ENCODE measurements at places on chromosomes 1 and 21.

- DNase-seq, result no peak
These were observed 20.0 kb downstream of the SLC16A4 start for GRCh38 chr1:110370827-110371226.

DNA sequence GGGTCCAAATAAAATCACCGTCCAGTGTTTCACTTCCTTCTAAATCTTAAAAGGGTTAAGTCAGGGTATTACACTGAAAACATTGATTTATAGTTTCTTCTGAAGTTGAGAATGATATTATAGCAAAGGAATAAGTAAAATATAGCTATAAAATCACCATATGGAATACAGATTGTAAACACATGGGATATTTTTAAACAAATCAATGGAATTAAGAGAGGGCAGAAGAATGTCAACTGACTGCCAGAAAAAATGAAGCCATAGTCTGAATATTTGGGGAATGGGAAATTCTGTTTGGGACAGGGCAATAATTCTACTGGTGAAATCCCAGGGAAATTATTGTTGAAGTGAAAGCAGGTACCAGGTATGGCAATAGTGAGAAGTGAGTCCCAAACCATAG is 664.6 kb downstream of the NCAM2 start:
- DNase-seq, result no peak

DNA sequence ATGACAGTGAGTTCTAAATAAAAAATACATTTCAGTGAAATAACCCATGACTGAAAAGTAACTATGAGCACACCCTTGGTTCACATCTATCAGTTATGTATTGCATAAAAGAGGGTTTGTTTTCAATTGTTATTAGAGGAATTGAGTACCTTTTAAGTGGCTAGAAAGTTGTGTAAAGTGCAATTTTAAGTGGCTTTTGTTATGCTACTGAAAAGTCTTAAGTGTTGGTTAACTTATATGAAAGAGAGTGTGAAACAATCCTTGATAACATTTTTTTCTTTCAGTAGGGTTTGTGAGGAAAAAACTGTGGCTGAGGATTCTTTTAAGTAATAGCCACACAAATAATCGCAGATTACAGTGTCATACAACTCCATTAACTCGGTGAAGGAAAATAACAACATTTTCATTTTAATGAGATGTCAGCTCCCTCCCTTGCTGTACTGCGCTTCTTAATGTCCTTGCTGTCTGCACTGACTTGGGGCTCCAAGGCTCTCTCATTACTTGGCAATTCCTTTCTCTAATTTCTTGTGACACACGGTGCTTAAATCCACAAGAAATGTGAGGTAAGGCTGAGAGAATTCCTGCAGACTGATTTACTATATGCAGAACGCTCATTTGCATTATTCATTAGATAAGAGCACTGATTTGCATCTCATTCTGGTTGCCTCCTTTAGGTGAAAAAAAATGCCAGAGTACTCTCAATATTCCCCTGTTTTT is 40.6 kb downstream of the NTNG1 start:
- no peak for DNase-seq

DNA sequence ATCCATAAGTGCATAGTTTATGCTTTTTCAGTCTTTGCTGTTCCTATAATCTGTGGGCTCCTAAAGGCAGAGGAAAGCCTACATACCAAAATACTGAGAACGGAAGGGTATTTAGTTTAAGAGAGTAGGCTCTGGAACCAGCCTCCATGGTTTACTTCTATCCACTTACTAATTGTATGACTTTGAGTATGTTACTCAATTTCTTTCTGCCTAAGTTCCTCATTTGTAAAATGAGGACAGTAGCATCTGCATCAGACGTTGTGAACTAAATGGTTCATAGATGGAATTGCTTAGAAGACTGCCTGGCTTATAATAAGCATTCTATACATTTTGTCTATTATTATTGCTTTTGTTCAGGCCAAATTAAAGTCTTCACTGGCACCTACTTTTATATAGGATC is 111.0 kb downstream of the NTNG1 start:
- no peak for DNase-seq

DNA sequence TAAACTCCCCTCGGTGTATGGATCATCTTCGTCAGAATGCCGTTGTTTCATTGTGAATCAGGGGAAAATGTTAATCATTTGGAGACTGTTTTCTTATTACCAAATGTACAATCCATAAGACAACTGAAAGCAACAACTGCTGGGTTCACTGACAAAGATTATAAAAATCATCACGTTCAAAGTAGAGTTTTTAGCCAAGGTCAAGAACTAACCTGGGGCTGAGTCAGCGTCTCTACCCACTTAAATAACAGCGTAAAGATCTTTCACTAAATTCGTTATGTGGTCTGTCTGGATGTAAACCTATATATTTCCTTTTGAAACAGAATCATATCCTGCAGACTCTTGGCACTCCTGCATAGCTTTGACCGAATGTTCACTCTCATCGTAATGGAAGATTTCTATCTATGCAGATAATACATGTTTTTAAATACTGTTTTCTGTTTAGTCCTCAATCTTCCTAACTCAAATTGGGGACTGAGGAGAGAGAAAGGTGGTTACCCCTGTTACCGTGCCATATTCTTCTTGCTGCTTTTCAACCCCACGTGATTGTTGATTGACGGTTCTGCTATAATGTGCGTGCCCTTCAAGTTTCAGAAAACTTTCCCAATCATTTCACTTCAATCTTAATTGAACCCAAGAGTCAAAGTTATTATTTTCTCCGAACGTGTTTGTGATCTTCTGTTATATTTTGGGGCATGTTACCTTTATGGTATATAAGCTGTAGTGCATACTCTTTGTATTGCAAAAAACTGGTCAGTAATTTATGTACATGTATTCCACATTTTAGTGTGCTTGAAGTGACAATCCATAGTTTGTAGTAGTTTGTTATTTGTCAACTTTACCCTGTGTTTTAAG is 15.6 kb upstream of the NCMAP start:
- DNase-seq, result no peak

GRCh38 chr1:226625832-226626576 is 77.4 kb downstream of the STUM start:
- no peak for DNase-seq

- DNase-seq, result no peak
These were observed 17.3 kb downstream of the SFPQ start for GRCh38 chr1:35175602-35176001.

- no peak for DNase-seq
These were observed 78.4 kb upstream of the SLC45A1 start for GRCh38 chr1:8239306-8240023.

- no peak for DNase-seq
These were observed 3.1 kb downstream of the MORN1 start for GRCh38 chr1:2388004-2388913.

GRCh38 chr1:75589637-75590036 is 21.3 kb downstream of the SLC44A5 start:
- no peak for DNase-seq

- DNase-seq, result no peak
These were observed 61.5 kb upstream of the F3 start for GRCh38 chr1:94602802-94603625.

- DNase-seq, result no peak
These were observed 256.8 kb upstream of the C1orf105 start for GRCh38 chr1:172163498-172164215.

- DNase-seq, result no peak
These were observed 3.3 kb downstream of the LHX4 start for GRCh38 chr1:180233191-180234011.

DNA sequence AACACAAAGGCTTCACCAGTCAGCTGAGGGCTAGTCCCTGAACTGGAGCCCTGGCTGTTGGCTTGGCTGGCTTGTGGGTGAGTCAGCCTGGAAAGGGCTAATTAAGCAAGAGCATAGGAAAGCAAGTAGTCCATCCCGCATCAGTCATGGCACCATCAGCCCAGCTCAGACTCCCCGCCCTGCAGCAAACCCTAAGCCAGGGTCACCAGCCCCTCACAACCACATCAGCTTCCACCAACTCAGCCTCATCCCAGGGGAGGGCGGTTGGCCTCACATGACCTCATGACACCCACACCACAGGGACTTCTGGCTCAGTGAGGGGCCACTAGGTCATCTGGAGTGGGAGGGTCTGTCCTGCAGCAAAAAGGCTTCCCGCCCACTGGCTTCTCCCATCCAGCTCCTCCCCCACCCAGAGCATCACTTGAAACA is 7.0 kb upstream of the SPATC1L start:
- no peak for DNase-seq

DNA sequence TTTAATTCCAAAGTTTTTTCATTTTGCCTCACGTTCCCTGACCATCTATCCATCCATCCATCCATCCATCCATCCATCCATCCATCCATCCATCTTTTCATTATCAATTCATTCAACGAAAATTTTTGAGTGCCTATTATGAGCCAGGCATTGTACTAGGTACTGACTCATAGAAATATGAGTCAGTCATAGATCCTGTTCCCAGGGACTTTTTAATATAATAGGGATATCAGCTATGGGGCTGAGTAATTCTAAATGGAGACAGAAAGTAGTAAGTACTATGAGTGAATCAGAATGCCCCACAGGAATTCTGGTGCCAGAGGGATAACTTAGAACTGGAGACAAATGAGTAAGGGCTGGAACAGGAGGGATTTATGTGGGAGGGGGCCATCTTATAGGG is 49.8 kb upstream of the GNG12 start:
- DNase-seq, result no peak

- no peak for DNase-seq
These were observed 15.2 kb downstream of the PRXL2B start for GRCh38 chr1:2601721-2602303.

- no peak for DNase-seq
These were observed 79.6 kb downstream of the PDE4B start for GRCh38 chr1:65872301-65872700.

- no peak for DNase-seq
These were observed 8.8 kb upstream of the THEMIS2 start for GRCh38 chr1:27863538-27863915.

GRCh38 chr1:210218047-210218446 is 14.5 kb upstream of the SERTAD4 start:
- DNase-seq, result no peak

GRCh38 chr21:40832316-40832715 is 14.6 kb downstream of the DSCAM start:
- no peak for DNase-seq

- no peak for DNase-seq
These were observed 116.5 kb downstream of the ZP4 start for GRCh38 chr1:237774246-237774645.

GRCh38 chr1:12142891-12143630 is 23.7 kb upstream of the TNFRSF1B start:
- no peak for DNase-seq

DNA sequence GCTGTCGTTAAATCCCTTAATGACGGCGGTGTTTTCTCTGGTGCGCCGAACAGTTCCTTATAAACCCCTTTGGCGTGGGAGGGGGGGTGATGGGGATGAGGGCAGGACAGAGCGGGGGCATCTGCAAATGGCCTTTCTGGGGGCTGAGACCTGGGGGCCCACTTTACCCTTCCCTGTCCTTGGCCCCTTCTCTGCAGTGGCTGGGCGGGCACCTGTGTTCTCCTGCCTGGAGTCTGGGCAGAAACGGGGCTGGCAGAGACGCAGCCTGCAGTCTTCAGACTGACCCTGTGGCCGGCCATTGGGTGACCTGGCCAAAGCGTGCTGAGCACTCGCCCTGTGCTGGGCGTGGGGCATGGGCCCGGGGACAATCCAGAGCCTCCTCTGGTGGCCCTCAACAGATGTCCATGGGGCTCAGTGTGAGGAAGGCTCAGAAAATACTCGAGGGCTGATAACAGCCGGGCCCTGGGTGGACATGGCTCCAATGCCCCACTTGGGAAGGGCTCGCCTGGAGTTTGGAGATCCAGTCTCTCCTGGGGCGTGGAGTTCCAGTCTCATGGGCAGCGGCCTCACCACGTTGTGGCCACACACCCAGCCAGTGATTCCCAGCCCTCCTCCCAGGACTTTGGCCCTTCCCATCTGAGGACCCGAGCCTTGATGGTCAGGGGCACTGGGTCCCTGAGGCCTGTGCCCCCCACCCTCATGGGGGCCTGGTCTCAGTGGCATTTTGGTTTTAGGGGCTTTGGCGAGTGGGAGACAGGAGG is 50.8 kb upstream of the ACTRT2 start:
- DNase-seq, result no peak

GRCh38 chr1:156229809-156230472 is 12.0 kb upstream of the BGLAP start:
- DNase-seq, result no peak

DNA sequence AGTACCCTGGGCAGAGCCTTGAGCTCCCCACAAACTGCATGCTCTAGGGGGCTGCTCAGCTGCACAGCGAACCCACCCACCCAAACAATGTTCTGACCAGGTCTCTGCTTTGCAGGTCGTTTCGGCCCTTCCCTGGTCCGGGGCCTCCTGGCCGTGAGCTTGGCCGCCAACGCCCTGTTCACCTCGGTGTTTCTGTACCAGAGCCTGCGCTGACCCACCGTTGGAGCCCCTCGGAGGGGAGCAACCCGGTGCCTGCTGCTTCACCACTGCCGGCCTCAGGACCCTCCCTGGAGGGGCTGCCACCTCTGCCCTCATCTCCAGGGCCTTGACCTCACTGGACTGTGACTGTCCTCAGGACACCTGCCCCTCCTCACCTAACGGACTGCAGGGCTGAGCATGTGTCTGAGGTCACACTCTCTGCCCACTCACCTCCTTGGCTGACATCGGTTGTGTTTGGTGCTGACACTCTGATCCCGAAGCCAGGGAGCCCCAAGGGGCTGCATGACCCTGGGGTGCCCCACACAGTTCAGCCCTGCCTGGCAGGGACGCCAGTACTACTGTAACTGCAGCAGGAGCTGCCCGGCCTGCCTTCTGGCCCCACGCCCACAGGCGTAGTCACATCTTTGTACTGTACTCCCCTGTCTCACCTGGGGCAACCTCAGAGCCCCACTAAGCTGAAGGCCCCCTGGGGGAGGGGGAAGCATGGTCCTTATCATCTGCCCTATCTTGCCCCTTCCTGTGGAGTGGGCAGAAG is 24.3 kb downstream of the TMEM201 start:
- no peak for DNase-seq

DNA sequence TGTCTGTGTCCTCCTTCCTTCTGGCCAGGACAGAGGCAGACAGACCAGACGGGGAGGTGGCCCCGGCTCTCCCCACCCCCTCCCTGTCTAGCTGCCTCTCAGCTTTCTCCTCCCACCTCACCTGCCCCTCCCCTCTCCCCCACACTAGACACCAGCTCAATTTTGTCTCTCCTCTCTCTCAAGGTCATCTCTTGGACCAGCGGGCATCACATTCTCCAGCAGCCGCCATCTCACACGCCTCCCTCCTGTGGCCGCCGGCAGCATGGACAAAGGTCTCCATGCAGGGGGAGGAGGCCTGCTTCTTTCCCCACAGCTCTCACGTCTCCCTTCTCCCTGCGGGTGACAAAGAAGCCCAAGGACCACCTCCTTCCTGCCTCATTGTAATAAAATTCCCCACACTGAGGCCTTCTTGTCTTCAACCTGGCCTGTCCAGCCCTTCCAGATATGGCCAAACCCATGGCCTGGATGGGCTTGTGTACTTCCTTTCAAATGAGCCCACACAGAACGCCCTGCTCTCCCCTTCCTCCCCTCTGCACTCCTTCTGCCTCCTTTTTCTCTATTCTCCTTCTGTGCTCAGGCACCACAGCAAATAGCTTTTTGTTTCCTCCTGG is 14.6 kb downstream of the OPTC start:
- peak; percentile 29 for DNase-seq

Measured in tongue (tissue), 3 donors.